ENCODE measurements at places on chromosomes 6 and 20.

- DNase-seq, result no peak
Measured at GRCh38 chr6:21264288-21265033, 329.1 kb upstream of the SOX4 start.

DNA sequence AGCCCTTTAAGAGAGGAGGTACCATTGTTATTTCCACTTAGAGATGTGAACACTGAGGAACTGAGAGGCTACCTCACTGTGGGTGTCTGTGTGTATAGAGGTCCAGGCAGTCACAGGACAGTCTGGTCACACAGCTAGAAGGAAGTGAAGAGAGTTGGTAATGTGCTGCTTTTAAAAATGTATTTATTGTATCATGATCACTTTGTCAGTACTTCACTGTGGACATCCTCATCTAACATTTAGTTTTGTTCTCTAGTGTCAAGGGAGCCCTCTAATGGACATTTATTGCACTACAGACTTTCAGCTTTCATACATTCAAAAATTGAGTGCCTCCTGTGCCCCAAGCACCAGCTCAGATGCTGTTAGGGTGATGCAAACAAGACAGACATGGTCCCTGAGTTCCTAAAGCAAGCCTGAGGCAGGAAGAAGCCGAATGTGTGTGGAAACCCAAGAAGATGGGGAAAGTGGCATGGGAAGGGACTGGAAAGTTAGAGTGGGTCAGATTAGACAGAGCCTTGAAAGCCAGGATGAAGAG is 123.0 kb downstream of the SLC16A10 start:
- DNase-seq, result no peak

DNA sequence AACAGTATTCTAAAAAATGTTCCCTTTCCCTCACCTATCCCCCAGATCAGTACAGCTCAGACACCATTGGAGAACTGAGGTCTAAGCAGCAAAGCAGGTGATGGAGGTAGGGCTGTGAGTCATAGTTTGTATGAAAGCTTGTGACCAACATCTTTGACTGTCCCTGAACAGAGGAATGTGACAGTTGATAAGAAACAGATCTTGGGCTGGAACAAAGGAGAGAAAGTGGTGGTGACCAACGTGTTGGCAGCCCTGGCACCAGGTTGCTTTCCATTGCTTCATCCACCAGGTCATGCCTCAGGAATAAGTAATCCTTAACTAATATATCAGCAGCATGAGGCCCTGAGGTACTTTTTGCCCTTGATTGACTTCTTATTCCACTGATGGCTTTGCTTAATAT is 19.9 kb upstream of the CRIP3 start:
- no peak for DNase-seq

DNA sequence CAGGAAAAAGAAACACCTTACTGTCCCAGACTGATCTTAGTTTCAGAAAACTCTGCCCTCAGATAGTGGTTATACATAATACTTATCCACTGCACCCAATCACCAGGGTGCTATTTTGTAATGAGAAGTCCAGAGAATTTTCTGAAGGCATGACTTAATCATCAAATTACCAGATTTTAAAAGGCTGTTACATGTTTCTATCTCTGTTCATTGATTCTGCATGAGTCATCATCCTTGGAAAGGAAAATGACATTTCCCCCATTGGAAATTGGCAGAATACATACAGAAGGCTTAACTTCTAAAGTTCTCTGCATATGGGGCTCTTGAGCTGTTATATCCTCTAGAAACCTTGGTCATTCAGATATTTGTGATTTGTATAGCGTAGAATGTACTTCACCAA is 587.9 kb upstream of the FLRT3 start:
- no peak for DNase-seq

DNA sequence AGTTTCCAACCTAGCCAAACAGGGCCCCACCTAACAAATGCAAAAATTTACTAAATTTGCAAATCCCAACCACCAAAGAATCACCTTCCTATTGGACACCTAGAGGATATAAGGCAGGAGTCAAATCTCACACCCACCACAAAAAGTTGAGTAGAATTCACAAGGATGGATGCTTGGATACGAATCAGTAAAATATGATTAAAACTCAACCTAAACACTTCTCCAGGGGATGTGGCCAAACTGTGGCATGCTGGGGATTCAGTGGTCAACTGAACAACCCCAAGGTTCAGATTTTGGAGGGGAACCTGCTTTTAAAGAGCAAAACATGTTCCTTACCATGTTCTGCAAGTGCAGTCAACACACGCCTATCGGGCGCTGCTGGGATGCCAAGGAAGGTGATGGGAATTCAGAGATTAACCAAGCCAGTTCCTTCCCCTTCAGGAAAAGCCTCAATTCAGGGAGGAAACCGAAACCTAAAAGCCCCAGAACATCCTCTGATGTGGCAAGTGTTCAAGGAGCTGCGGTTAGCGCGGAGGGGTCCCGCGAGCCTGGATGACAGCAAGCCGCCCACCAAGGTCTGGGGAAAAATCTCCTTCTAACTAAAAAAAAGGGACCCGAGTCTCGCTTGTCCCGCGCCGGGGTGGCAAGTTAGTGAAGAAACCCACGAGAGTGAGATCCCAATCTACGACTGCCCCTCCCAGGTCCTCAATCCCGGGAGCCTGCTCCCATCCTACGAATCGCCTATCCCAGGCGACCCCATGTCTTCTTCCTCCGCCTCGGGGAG is 902 bp downstream of the SAMHD1 start:
- DNase-seq, result no peak

All from activated T-cell treated with anti-CD3 and anti-CD28 coated beads for 4 hours (primary cell).